ENCODE measurements at places on chromosomes 5 and 9.

DNA sequence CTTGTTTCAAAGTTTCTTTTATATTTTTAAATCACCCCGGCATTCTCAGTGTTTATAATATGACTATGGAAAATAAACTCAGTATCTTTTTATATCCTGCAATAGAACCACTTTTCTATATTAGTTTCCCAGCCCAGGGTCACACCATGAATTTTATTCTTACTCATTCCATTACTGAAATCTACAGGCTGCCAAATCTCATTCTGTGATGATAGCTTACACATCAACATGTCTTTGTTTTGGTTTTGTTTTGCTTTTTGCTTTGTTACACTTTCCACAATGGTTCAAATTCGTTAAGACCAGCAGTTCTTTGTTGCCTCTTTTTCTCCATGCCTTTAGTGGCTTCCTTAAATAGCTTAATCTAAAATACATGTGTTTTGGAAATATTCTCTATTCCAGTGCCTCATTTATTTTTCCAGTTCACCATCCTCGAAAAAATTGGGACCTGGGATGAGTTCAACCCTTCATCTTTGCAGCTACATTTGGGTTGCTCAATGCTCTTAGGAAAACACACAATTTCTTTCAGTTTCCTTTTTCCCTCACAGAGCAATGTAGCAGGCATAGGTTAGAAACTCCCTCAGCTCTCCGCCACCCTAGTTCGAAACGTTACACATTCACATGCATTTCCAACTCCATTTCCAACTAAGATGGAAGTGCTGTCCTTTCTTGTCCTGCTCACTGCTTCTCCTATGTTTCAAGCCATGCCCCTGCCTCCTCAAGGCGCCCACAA is 1146.3 kb downstream of the MAT2B start:
- DNase-seq = no peak

DNA sequence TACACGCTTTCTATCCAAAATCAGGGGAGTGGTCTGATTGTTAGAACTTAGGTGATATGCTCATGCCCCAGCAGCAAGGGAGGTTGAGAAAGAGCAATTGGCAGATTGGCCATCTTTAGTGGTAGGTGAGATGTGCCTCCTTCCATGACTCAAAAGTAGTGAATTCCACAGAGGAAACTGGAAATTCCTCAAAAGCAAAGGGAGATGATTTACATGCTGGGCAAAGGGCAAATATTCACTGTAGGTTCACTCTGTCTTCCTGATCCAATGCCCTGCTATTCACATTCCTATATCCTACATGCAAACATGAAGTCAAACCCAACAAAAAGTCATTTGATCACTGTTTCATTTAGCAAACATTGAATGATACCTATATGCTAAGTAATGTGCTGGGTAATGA is 130.1 kb upstream of the ZNF608 start:
- DNase-seq = no peak

DNA sequence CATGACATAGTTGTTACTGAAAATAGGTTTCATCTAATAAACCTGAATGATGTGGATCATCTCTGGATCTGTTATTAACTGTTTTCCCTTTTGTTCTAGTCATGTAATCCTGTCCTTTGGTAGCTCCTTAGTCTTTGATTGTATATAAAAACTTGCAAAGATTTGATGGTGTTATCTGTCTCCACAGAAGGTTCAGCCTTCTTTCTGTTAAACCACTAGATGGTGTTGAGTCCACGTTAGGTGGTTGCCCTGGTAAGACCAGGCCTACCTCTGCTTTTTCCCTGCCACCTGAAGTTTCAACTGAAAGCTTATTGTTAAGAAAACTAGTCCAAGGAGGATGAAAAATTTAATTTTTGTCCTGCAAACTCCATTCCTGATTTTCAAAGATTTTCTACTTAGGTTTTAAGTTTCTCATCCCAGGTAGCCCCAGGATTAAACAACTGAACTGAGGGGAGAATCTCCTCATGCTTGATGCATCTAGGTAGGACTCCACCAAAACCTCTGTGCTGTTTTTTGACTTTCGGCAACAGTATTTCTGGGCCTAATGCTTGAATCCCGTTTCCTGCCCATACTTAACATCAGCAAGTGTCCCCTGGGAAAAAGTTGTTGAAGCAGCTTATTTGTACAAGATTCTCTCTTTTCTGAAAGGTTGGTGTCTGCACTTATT is 68.5 kb downstream of the RICTOR start:
- no peak for DNase-seq

GRCh38 chr9:121558473-121558872 is 58.8 kb upstream of the GGTA1 start:
- no peak for DNase-seq

- DNase-seq = no peak
Observed at GRCh38 chr9:119792242-119792641, 423.0 kb upstream of the BRINP1 start.

GRCh38 chr9:88017096-88017495 is 42.8 kb upstream of the CDK20 start:
- DNase-seq = no peak

DNA sequence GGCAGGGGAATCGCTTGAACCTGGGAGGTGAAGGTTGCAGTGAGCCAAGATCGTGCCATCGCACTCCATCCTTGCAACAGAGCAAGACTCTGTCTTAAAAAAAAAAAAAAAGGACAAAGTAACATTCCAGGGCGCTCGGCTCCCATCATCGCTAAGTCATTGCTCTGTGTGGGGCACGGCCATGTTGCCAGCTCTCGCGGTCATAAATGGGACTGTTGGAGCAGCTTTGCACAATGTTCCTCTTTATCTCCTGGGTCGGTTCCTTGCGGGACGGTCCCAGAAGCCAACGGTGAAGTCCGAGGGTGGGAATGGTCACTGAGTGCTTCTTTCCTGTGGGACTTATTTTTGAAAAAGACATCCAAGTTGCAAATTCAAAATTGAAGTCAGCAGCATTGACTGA is 65.5 kb downstream of the HMCN2 start:
- DNase-seq = no peak

DNA sequence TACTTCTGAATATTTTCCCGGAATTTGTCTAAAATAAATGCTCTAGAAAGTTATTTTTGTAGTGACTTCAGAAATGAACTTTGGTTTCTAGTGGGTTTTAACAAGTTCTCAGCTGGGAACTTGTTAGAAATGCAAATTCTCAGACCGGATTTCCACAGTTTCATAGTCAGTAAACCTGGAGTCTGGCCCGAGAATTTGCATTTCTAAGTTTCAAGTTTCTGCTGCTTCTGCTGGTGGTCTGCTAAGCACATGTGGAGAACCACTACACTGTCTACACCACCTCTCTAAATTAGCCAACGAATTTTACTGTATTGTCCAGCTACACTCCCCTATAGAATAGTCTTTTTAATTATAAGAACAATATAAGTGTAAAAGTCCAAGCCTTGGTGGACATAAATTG is 208.0 kb downstream of the CHSY3 start:
- DNase-seq = no peak

- DNase-seq = peak; percentile 14
Observed at GRCh38 chr9:122819326-122819725, 9.1 kb downstream of the PDCL start.

- no peak for DNase-seq
Observed at GRCh38 chr5:150077060-150077459, 9.3 kb downstream of the CSF1R start.

GRCh38 chr5:133683646-133684596 is 71.6 kb upstream of the FSTL4 start:
- DNase-seq = no peak

GRCh38 chr9:28073270-28073669 is 500.0 kb upstream of the C9orf72 start:
- DNase-seq = no peak

- no peak for DNase-seq
Observed at GRCh38 chr5:177302354-177303110, 987 bp downstream of the RAB24 start.
